ENCODE measurements at places on chromosomes 1 and 21.
A peak's percentile ranks its signal among the peaks of the same experiment; 100 is the strongest.

GRCh38 chr1:86472767-86473166 lies 4.0 kb downstream of the CLCA1 start:
- no peak for DNase-seq

DNA sequence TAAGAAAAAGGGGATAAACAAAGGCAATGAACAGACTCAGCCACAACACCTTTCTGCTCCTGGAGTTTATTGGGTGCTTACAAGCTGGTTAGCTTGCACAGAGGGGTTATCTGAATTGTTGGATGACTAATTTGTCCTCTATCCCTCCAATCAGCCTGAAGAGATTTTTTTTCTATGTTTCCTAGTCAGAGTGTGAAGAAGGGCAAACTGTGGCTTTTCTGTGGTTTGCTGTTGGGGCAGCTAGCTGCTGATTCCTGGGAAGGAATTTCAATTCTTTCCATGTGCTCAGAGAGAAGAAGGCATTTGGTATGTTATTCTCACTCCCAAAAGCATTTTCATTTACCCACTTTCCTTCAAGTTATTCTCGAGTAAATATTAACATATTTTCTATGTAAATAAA lies 48.6 kb downstream of the PCP4 start:
- no peak for DNase-seq

GRCh38 chr1:150562446-150563339 lies 13.5 kb downstream of the ADAMTSL4 start:
- DNase-seq = no peak

DNA sequence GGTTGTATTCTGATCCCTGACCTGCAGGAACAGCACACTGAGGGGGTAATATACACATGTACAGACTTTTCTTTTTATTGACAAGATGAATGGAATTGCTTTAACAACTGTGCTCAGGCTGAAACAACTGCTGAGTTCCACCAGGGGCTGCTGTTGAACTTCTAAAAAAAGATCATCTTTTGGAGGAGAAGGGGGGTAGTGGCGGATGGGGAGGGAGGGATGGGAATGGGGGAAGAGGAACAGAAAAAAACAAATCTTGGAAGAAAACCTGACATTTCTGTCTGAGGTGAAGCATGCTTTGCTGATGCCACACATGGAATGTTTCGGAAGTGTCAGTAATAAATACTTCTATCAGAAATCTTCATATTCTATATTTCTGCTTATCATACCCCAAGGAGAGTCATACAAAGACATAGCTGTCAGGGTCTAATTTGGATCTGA lies 75.0 kb downstream of the RWDD3 start:
- DNase-seq = peak; percentile 38

- DNase-seq = no peak
Observed at GRCh38 chr1:42006093-42006492, 87.4 kb upstream of the HIVEP3 start.

- DNase-seq = no peak
Observed at GRCh38 chr1:225253173-225253572, 174.7 kb downstream of the LBR start.

DNA sequence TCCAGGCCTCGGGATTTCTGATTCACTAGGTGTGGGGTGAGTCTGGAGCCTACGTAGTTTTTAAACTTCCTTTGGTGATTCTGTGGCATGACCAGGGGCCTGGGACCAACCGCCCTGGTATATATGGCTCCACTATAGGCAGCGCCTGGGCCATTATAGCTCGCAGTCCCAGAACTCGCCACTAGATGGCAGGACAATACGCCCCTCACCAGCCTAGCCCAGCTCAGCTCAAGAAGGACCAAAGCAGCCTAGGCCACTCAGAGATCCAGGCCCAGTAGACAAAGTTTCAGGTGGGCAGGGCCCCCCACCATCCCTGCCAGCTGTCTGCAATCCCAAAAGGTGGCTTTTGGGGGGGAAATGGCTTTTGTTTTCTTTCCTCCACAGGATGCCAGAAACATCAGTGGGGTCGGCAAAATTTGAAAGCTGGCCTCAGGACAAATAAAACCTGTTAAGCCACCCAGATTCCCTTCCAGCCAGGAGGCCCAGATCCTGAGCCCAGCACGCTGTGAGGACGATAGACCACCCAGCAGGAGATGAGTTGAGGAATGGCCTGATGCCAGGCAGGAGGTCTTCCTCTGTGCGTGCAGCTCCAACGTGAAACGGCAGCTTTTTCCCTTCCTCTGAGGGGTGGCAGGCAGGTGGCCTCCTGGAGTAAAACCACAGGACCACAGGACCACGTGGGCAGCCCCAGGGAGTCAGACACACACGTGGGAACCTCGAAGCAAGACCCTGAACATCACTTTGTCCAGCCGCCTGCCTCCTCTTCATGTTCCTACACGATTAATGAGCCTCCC lies 24.8 kb upstream of the TMEM51 start:
- DNase-seq = no peak

DNA sequence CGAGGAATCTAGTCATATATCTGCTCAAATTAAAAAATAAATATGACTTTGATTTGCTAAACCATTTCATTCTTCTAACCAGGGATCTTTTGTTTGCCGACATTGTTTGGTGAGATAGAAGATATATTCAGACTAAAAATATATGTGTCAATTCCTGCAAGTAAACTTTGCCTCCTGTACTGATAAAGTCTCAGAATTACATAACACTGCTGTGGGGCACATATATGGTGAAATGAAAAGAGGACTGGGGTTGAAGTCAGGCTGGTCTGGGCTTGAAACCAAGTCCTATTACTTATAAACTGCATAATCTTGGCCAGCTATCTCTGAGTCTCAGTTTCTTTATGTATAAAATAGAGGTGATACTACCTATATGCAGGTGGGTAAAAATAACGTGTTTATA lies 9.8 kb downstream of the SCMH1 start:
- DNase-seq = no peak

- no peak for DNase-seq
Observed at GRCh38 chr1:167486090-167486824, 32.1 kb downstream of the CD247 start.

DNA sequence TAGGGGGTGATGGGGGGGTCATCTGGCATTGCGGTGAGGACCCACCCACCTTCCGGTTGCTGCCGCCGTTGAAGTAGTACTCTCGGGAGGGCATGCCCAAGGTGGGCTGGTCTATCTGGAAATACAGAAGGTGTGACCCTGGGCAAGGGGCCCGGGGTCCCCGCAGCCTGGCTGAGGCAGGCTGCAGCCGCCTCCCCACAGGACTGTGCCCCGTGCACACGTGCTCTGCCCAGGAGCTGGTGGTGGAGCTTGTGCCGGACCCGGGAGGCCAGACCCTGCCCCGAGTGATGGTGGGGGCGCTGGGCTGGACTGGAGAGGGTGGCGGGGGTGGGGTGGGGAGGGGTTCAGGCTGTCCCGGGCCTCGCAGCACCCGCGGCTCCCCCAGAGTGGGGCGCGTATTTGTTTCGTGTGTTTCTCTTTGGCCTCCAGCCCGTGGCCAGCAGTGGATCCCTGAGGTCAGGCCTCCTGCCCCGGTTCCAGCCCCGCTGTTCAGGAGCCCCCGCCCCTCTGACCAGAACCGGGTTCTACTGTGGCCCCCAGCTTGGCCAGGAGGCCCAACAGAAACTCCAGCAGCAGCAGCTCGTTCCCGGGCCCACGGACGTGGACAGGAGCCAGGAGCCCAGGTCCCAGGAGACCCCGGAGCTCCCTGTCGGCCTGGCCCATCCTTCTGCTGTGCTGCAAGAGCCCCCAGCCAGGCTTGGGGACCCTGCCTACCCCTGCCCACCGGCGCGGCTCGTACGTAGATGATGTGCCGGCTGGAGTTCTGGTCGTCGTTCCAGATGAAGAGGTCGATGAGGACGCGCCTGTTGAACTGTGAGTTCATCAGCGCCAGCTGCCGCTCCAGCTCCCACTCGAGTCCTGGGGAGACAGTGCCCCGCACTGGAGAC lies 19.2 kb downstream of the PRXL2B start:
- DNase-seq = no peak

- DNase-seq = no peak
Observed at GRCh38 chr1:1318777-1319645, 5.4 kb downstream of the INTS11 start.

- no peak for DNase-seq
Observed at GRCh38 chr1:115447672-115448071, 109.6 kb upstream of the NGF start.

DNA sequence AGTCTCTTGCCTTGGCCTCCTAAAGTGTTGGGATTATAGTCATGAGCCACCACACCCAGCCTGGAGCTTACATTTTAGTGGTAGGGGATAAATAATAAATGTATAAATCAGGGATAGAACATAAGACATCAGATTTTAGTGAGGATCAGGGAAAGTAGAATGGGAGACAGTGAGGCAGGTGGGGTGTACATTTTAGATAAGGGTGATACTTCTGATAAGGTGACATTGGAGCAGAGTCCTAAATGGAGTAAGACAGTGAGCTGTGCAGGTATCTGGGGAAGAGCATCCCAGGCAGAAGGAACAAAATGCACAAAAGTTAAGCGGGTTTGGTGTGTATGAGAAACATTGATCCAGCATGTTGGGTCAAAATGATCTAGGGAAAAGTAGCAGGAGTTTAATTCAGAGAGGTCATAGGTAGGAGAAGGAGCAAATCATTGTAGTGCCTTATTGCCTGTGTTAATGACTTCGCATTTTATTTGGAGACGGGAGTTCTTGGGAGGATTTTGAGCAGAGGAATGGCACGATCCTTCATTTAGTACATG lies 11.1 kb downstream of the EPB41 start:
- no peak for DNase-seq

DNA sequence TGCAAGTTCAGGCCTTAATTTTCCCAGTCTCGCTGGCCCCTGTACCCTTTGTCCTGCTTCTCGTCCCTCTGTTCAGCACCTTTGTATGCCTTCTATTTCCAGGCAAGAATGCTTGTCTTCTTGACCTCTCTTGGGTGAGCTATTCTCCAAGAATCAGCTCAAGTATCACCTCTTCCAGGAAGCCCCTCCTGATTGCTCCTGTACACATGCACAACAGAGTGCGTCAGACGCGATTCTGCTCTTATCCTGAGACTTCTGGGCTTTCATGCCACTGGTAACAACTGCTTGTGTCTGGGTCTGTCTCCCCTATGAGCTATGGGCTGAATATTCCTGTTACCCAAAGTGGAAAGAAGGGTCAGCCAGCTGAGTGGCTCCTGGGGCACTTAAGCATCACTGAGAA lies 170.8 kb downstream of the GRIK3 start:
- DNase-seq = no peak

- DNase-seq = no peak
Observed at GRCh38 chr21:44505673-44506278, 34.2 kb downstream of the KRTAP10-1 start.

GRCh38 chr1:206951318-206952100 lies 5.2 kb upstream of the PIGR start:
- no peak for DNase-seq

GRCh38 chr1:61085983-61086644 lies 3.8 kb downstream of the NFIA start:
- DNase-seq = no peak

GRCh38 chr1:7221826-7222694 lies 436.8 kb downstream of the CAMTA1 start:
- DNase-seq = no peak

GRCh38 chr1:8015036-8015808 lies 10.9 kb downstream of the ERRFI1 start:
- DNase-seq = no peak

GRCh38 chr1:218348628-218349071 lies 3.5 kb downstream of the TGFB2 start:
- no peak for DNase-seq

- no peak for DNase-seq
Observed at GRCh38 chr1:27391511-27392095, 819 bp upstream of the GPR3 start.

DNA sequence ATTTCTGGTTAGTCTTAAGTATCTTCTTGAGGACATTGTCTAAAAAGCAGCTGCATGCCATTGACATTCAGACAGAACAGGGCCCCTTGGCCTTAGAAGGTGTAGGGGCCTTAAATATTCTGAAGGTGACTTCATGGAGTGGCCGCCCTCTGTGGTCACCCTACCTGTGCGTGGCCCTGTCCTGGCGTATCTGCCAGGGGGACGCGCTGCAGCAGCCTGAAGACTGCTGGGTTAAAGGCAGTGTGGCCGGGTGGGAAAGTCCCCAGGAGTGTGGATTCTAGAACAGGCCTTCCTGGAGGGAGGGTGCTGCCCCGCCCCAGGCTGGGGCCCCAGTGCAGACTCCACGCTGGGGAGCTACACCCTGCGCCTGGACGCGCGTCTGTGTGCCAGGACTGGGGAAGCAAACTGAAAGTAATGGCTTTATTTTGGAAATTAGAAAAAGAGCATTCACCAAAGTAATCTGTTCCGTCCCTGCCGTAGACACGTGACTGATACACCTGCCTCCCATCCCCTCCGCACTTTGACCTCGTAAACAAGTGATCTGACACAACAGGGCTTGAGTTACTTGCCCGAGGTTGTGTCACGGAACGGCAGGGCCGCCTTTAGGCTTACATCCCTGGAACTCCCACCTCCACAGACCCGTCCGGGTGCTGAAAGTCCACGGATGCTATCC lies 1.8 kb downstream of the AGPAT3 start:
- no peak for DNase-seq

DNA sequence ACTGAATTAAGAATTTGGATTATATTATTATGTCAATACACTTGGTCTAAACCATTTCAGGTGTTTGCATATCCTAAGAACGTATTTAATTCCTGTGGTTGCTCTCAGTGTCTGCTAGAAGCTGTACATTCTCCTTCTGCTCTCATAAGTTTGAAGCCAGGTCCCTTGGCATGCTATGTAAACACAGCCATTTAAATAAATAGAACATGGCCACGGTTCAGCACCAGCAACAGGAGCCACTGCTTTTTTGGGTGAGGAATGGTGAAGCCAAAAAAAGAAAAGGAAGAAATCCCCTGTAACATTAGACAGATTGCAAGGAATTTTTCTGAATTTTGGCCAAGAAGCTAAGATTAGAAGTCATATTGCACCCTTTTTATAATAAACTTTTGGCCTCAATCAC lies 19.1 kb downstream of the CCN1 start:
- DNase-seq = no peak

DNA sequence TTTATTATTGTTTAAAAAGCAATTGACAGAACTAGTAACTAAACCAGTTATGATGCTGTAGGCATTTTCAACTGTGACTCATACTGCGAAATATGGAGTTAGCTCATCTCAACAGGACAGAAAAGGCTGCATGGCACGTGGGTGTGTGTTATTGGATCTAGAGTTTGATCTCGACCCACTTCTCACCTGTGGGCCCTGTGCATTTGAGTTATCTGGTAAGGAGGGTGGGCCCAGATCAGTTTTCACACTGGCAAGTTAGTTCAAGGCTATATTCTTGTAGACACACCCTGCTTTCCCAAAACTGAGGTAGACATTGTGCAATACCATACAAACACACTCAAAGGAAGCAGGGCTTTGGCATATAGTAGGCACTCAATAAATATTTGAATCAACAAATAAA lies 71.3 kb upstream of the PRDX6 start:
- no peak for DNase-seq

DNA sequence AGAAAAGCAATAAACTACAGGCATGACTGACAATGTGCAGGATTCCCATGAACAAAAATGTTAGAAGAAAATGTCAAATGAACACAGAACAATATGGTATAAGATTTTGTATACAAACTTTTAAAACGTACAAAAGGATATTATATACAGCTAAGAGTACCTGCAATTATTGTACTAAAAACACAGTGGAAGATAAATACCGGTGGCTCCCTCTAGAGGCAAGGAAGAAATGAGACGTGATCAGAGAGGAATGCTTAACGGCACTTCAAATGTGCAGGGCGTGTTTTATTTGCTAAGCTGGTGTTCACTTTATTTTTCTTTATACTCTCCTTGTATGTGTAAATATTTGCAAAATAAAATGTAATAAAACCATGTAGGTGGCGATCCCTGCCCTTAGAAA lies 191.8 kb upstream of the SAMSN1 start:
- DNase-seq = peak; percentile 3

Data from left renal cortex interstitium (tissue), 4 donors.